ENCODE measurements at places on chromosomes 16 and 17.

- no peak for DNase-seq
Observed at GRCh38 chr17:12691173-12691572, 25.5 kb downstream of the MYOCD start.

DNA sequence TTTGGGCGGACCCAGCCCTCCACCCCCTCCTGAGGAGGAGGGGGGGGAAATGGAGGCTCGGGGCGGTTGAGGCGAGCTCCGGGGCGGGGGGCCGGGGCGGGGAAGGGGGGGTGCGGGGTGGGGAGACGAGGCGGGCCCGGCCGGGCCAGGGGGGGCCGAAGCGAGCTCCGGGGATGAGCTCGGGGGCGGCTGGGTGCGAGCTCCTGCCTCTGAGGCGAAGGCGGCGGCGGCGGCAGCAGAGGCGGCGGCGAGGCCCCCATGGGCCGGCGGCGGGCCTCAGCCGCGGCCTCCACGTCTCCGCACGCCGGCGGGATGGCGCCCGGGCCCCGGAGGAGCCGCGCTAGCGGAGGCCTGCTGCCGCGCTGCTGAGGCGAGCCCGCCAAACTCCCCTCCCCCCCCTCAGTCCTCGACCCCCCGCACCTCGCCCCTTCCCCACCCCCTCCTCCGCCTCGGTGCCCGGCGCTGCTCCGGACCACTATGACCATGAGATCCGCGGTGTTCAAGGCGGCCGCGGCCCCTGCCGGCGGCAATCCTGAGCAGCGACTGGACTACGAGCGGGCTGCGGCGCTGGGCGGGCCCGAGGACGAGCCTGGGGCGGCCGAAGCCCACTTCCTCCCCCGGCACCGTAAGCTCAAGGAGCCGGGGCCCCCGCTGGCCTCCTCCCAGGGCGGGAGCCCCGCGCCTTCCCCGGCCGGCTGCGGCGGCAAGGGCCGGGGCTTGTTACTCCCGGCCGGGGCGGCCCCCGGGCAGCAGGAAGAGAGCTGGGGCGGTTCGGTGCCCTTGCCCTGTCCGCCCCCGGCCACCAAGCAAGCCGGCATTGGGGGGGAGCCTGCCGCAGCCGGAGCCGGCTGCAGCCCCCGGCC lies 596 bp downstream of the MSL1 start:
- peak; percentile 32 for DNase-seq

DNA sequence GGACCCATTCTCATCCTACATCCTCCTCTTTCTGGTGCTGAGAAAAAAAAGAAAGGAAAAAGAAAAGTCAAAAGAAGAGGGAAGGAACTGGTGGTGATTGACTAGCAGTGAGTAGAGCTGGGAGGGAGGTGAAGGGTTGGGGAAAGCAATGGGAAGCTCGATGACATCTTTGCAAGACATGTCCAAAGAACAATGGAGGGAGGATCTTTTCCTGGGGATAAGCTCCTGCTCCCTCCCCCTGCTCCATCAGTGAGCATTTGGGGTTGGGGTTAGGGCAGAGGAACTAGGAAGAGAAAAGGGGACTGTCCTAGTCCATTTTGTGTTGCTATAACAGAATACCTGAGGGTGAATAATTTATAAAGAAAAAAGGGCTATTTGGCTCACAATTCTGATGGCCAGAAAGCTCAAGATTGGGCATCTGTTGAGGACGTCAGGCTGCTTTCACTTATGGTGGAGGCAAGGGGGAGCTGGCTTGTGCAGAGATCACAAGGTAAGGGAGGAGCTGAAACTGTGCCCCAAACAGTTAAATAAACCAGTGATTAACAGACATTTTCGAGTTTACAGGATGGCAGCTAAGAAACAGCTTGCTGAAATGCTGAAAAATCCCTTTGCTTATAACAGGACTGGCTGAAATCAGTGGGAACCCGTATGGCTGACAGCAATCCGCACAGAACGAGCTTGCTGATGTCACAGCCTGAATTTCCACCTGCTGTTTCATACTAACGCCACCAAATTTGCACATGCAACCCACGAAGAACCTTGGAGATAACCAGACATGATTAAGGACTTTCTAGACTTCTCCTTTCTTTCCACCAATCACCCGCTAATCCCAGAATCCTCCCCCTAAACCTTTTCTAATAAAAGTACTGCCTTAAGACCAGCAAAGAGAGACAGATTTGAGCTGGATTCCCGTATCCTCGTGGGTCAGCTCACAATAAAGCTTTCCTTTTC lies 1.6 kb upstream of the ODF4 start:
- no peak for DNase-seq

- DNase-seq, result no peak
Observed at GRCh38 chr16:86797700-86798099, 219.4 kb downstream of the FOXL1 start.

DNA sequence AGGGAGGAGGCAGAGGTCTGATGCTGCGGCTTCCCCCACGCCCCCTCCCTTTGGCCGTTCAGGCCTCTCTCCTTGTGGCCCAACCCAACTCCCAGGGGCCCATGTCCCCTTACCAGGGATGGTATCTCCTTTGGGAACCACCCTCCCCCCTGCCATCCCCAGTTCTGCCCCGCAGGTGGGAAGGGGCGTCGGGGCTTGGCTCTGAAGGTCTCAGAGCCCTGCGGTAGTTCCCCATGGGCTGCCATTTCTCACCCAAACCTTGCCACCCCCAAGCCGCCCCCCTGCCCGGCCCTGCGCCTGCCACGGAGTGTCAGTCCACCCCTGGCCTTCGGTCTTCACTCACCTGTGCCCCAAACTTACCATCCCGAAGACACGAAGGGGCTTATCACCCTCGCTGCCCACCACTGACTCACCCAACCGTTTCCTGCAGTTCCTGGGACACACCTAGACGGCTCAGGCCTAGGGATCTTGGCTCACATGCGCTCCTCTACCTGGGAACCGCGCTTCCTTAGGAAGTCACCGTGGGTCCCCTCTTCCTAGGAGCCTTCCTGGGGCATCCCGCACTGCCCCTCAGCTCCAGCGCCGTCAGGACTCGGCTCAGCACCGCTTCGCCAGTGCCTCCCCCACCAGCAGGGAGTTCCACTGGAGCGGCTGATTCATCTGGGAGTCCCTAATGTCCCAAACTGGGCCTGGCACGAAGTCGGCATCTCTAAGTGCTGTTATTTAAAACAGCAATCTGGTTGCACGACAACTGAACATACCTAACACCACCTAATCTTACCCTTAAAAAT lies 1.1 kb upstream of the DOC2A start:
- no peak for DNase-seq

- DNase-seq, result no peak
Observed at GRCh38 chr16:1981398-1981836, at the start of gene NOXO1. NOXO1 (minus strand) TSS chr16:1981469; CDS start chr16:1981179, 290 bp downstream.

DNA sequence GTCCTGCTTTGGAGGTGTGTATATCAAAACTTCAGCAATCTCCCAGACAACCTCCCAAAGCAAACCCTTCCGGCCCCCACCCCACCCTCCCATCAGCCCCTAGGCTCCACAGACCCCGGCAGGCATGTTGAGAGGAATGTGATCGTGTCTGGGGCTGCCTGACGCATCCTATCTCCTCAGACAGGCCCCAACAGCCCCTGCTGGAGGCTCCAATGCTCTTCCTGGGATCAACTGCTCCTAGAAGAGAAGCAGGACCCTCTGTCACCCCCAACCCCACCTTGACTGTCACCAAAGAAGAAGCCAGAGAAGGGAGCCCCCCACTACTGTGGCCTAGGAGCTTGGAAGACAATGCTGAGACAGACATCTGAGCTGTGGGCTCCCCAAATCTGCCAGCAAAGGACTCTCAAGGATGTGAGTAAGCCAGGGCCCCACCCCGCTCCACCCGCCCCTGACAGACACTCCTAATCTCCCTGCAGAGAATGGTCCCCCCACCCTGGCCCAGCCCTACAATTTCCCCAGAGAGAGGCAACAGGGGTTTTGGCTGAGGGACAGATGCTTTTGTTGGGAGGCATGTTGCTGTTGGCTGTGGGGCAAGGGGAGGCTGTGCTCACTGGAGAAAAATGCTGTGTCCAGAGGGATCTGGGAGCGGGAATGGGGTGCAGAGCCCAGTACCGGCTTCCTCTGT lies 1.6 kb upstream of the KRT14 start:
- DNase-seq, result no peak

DNA sequence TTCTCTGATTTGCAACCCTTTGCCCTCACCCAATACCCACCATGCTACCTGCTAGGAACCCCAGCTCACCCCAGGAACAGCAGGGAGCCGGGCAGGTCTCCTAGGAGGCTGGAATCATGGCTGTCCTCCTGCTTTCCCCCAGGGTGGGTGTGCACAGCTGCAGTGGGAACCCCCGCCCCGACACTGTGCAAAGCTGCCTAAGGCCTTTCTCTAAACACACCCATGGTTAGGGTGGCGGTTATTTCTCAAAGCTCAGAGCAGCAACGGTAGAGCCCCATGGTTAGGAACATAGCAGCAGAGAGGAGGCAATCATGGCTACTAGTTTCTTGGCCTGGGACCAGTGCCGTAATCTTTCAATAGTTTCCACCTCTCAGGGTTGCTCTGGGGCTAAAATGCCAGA lies 52.2 kb downstream of the ABCC12 start:
- DNase-seq, result no peak

GRCh38 chr17:81891303-81891552 lies 158 bp downstream of the ALYREF start:
- DNase-seq, result no peak

DNA sequence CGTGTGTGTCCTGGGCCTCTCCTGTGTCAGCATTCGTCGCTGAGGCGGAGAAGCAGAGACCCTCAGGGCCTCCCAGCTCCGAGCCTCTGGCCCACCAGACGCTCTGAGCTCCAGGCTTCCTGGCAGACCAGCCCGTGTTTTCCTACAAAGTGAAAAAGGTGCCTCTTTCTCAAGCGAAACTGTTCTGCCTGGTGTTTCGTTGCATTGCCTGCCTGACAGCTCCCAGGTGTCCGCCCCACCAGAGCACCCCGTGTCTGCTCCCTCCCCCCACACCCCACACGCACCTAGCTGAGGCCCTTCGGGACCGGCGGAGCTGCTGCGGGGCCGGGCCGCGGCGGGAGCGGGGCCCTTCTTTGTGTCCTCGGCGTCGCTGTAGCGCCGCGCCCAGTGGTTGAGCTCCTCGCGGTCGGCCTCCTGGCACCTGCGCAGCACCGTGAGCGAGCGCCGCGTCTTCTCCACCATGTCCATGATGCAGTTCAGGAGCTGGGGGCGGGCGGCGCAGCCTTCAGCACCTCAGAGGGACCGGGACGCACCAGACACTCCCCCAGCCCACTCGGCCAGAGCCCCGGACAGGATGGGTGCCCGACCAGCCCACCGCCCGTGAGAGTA lies 14.7 kb upstream of the PABPN1L start:
- no peak for DNase-seq

DNA sequence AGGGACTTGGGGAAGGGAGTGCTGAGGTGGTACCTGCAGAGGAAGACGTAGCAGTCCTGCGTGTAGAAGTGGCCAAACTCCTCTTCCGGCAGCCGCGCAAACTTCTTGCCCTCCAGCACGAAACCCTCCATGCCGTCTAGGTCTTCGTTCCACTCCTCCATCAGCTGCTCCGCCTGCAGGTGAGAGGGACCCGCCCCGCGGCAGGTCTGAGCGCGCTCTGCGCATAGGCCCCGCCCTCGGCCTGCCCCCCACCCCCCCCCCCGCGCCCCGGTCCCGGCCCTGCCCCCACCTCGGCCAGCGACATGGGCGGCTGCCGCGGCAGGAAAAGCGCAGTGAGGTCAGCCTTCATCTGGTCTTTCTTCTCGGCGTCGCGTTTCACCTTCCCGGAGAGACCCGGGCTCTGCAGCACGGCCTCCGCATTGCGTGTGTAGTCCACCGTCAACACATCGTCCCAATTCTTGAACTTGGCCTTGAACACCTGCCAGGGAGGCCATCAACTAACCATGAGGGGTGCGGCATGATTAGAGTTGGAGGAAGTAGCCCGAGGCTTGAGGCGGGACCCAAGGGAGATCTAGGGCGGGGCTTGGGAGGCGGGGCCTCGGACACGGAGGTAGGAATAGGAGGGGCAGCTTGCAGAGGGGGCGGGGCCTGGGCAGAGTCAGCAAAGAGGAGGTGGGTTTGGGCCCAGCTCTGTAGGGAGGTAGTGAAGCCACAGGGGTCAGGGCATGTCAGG lies 11.5 kb downstream of the FLII start:
- no peak for DNase-seq

GRCh38 chr16:28139530-28139929 lies 72.2 kb downstream of the XPO6 start:
- no peak for DNase-seq

DNA sequence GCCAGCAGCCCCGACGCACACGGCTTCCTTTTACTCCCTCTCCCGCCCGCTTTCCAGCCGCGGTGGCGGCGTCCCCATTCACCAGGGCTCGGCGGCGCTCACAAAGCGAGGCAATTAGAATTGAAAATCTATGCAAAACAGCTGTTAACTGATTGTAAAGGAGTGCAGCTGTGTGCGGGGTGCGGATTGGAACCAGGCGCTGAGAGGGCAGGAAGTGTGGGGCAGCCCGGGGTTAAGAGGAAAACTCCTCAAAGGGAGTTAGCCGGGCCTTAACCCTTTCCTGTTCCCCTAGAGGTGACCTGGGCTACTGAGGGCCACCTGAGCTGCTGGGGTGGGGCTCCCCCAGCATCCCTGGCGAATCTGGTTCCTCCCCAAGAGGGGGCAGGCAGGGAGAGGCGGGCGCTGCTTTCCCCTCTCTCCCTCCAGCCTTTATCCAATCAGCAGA lies 5.8 kb upstream of the GSE1 start:
- no peak for DNase-seq

GRCh38 chr17:59642565-59642964 lies 22.9 kb downstream of the CLTC start:
- no peak for DNase-seq

- DNase-seq, result peak; percentile 29
Observed at GRCh38 chr17:50064253-50065001, 8.5 kb downstream of the ITGA3 start.

GRCh38 chr17:79625706-79626105 lies 14.9 kb upstream of the RBFOX3 start:
- DNase-seq, result no peak

- no peak for DNase-seq
Observed at GRCh38 chr16:8894736-8895334, 12.7 kb downstream of the LITAFD start.

GRCh38 chr16:29900102-29900887 lies at the start of gene ASPHD1:
ASPHD1 (plus strand) TSS chr16:29900488; CDS start chr16:29900972, 484 bp downstream.
- DNase-seq, result peak; percentile 35

DNA sequence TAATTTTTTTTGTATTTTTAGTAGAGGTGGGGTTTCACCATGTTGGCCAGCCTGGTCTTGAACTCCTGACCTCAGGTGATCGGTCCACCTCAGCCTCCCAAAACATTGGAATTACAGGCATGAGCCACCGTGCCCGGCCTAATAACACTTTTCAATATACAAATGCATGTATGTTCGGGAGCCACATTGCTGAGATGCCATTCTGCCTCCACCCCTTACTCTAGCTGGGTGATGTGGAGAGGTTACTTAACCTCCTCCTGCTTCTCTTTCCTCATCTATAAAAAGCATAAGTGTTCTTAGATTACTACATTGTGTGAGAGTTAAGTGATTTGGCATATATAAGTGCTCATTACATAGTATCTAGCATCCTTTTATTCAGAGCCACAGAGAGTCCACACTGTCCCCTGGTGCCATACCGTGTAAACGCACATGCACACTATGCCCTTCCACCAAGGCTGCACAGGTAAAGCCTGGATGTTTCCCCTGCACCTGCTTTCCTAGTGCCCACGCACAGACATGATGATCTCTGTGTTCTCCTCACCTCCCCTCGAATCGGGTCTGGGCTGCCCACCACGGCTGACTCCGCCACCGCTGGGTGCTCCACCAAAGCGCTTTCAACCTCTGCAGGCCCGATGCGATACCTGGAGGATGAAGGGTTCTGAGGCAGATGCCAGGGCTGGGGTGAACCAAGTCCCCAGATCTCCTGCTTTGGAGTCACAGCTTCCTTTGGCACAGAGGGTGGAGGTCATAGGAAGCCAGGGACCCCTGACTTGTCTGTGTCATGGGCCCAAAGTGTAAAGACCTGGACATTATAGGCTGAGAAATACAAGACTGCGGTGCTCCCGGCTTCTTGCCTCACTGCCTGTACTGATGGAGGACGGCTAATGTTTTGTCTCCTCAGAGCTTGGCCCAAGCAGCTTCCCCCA lies 49.0 kb upstream of the ACSM2B start:
- no peak for DNase-seq

Measured in HL-60 (cell line).